Fibroblast of skin of left quadriceps (primary cell): ENCODE measurements at places on chromosomes 1 and 21.

- no peak for DNase-seq
Measured at GRCh38 chr1:54608566-54609230, 14.6 kb downstream of the FAM151A start.

DNA sequence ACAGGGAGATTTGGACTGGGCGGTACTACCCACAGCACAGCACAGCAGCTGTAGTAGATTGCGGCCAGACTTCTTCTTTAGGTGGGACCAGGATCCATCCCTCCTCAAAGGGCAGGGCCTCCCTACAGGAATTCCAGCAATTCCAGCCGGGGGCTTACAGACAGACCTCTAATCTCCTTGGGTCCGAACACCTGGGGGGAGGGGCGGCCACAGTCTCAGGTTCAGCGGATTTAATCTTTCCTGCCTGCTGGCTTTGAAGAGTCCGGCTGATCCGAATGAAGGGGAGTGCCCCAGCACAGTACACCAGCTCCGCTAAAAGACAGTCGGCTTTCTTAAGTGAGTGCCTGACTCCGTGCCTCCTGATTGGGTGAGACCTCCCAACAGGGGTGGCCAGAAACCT is 1708.5 kb downstream of the BRINP3 start:
- no peak for DNase-seq

DNA sequence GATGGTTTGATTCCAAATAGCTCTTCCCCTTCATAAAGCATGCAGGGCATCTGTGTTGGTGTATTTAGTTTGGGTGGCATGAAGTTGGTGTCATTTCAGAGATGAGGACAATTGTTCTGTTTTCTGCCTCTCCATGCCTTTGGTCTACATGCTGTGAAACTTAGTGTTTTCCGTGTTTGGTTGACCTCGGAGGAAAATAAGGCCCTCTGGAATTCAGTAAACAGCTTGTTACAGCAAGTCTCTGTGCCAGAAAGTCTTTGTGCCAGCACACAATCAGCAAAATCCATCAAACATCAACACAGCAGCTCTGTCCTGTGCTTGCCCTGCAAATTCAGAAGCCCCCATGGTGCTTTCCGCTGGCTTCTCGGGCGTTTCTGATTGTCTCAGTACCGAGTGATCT is 9.5 kb downstream of the PARK7 start:
- no peak for DNase-seq

DNA sequence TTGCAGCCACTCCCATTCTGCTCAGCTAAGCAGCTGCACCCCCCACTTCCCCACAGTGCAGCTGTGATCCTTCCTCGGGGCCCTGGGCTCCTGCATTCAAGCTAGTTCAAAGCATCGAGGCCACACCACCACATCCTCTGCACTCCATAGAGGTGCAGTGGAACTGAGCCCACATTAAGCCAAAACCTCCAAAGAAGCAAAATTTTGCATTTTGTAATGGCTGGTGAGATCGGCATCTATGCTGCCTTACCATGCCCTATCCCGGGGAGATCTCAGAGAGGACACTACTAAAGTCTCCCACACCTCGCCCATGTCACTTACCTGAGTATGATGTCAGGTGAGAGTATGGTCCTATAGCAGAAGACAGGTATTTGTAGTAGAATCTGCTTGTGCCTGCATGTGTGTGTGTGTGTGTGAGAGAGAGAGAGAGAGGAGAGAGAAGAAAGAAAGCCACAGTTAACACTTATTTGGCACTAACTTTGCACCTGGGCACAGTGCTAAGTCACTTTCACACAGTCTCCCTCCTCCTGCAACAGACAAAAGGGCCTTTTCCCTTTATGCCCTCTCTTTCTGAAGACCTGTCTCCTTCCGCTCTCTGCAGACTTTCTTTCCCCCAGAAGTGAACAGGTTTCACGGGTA is 89.8 kb downstream of the KIF14 start:
- no peak for DNase-seq

DNA sequence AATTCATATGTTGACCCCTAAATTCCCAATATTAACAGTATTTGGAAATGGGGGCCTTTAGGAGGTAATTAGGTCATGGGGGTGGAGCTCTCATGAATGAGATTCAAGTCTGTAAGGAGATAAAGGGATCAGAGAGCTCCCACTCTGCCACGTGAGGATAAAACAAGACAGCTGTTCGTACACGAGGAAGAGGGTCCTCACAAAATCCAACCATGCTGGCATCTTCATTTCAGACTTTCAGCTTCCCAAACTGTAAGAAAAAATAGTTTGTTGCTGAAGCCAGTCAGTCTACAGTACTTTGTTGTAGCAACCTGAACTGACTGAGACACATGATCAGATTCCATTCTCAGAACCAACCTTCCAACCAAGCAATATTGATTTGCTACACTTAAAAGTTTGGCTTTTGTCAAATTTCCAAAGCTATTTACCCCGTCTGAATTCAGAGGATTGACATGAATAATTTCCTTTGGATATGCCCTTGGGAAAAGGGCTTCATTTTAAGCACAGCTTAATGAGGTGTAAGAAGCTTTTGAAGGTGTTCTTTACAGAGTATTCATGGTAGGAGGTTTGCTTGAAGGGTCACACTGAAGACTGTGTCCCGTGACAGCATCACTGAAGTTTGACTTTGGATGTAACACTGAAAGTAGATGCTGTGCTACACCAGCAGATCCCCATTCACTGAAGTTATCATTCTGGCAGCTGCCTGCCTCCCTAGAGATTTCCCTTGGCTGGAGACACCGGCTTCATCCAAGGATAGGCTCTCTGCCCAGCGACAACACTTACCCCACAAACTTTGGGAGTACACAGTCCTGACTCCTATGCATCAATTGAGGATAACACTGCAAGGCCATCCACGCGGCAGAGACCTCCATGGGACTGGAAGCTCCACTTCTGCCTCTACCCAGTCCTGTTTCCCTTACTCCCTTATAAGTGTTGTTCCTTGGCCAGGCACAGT is 4.9 kb upstream of the OMA1 start:
- DNase-seq: no peak

GRCh38 chr1:39635871-39636210 is 3.6 kb downstream of the HEYL start:
- no peak for DNase-seq

- no peak for DNase-seq
Measured at GRCh38 chr1:26701266-26701994, 5.6 kb downstream of the ARID1A start.

- DNase-seq: no peak
Measured at GRCh38 chr1:7186382-7187111, 401.3 kb downstream of the CAMTA1 start.

- DNase-seq: no peak
Measured at GRCh38 chr1:117760069-117760468, 154.2 kb downstream of the TENT5C start.

GRCh38 chr1:84089465-84089864 is 54.6 kb upstream of the PRKACB start:
- peak; percentile 49 for DNase-seq

- DNase-seq: no peak
Measured at GRCh38 chr21:44614161-44614631, 2.3 kb downstream of the KRTAP10-8 start.

- no peak for DNase-seq
Measured at GRCh38 chr1:225917536-225917935, 6.5 kb downstream of the PYCR2 start.

- DNase-seq: no peak
Measured at GRCh38 chr1:113788802-113789201, 23.5 kb downstream of the RSBN1 start.

DNA sequence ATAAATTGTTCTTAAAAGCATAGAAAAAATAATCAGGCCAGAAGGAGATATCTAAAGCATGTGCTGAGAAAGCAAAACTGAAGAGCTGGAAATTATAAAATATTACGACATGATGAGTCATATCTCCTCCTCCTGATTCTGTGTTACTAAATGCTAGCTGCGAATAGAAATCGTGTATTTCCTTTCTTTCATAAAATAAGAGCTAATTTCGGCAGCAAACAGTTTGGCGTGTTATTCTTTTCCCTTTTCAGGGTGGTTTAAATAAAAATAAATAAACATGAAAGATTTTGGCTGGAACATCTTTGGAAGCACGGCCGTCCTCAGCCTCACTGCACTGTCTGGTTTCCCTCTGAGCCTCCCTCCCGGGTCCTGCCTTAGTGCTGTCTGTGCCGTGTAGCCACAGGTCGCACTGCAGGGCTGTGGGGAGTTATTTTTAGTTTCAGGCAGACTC is 56.0 kb downstream of the ADARB1 start:
- peak; percentile 54 for DNase-seq

DNA sequence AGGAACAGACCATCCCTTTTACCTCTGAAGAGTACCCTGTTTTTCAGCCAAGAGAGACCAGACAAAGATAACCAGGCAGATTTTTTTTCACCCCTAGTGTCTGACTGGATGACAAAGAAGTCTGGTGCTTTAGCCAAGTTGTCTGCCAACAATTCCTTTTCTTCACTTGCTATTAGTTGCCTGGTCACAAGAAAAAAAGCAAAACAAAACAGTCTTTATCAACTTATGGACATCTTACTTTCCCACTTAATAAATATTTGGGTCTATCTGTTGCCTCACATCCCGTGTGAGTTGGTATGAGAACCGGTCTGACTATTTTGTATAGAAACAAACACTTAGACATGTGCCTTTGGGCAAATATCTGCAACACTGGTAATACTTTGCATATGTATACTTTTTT is 662.9 kb downstream of the PLPP3 start:
- peak; percentile 10 for DNase-seq

DNA sequence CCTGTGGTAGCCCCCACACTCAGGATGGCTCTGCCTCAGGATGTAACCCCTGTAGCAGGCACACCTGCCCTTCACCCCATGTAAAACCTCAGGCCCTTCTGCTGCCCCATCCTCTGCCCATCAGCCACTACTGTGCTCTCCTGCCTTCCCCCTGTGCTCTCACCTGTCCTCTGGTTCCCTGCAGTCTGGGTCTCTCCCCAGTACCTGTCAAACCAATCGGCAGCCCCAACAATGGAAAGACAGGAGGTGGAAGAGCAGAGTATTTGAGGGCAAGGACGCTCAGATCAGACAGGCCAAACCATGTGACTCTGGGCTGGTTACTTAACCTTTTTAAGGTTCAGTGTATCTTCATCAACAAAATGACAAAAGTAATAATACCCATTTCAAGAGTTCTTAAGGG is 30.9 kb downstream of the SMIM12 start:
- DNase-seq: no peak

GRCh38 chr1:3471356-3472087 is 17.1 kb downstream of the ARHGEF16 start:
- DNase-seq: peak; percentile 17

DNA sequence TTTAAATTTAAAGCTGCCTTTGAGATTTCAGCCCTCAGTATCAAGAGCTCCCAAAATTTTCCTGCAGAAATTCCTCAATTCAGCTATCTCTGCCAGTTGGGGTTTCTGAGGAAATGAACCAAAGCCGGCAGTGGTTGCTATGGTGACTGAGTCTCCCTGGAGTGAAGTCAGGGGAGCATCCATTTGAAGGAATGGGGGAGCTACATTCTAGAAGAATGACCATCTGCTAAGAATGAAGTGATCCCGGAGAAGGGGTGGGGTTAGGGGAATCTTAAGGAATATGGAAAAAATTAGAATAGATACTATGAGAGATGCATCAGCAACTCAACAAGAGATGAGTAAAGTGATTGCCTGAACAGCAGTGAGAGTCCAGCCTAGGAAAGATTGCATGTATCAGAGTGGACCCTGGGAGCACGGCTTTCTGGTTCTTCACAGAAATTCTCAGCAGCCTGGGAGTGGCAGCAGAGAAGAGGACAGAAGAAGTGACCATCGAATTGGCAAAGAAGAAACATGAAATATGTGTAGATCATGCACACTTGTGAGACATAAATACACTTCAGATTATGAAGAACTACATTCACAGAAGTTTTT is 94.7 kb downstream of the CHD1L start:
- DNase-seq: peak; percentile 0

DNA sequence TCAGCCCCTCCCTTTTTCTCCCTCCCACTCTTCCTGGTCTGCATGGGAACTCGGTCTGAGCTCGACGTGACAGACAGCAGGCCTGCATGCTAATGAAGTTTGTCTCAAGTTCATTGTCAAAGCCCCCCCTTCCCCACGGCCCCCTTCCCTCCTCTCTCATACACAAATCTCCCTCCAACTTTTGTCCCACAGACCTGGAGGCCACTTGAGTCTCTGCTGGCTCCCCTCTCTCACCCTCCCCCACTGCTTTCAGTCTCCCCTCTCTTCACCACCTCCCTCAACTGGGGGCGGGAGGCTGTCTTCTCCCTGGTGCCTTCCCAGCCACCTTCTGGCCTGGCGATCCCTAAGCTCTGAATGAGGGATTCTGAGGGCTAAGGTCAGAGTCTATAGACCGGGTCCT is 61.3 kb downstream of the RHBG start:
- DNase-seq: no peak

DNA sequence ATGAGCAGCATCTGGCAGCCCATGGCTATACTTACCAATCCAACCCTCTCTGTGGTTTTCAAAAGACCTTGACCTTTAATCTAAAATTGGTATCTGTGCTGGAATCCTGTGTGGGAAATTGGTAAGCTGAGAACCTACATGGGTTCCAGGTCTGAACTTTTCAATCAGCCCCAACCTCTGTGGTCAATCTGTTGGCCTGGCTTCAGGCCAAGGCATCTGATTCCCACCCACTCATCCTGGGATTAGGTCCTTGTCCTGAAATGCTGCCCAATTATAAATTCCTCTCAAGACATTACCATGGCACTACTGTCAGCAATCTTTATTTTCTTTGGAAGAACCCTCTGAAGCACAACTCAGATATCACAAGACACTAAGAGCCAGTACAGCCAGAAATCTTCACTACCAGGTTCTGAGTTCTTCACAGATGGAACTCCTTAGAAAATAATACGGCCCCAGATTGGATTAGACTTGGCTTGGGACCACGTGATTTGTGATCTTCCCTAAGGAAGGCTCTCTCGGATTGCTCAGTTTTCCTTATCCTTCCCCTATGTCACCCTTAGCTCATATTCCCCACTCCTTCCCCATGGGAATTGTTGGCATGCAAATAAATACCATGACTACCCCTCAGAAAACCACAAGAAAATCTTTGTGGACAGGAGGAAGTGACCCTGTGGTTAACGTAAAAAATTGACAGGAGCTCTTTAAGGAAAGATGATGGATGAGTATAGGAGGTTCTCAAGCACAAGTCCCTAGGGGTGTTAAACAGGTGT is 207.9 kb upstream of the ST6GALNAC5 start:
- peak; percentile 17 for DNase-seq
